ENCODE measurements at places on chromosomes 12 and 14. TPM values are rescaled to one million over a fixed set of nuclear protein-coding genes. Genes with fewer than 3 reads are reported as not detected.

GRCh38 chr12:14665354-14666348 is 30.7 kb downstream of the GUCY2C start:
- DNase-seq = no peak

DEGS2 gene
- 19.9 TPM for total RNA-seq

DYNC1H1 gene
- 499 TPM for total RNA-seq

MED13L gene
- 161 TPM for total RNA-seq

SLC5A8 gene
- not detected for total RNA-seq

FBRSL1 gene
- total RNA-seq = 11.0 TPM

DNA sequence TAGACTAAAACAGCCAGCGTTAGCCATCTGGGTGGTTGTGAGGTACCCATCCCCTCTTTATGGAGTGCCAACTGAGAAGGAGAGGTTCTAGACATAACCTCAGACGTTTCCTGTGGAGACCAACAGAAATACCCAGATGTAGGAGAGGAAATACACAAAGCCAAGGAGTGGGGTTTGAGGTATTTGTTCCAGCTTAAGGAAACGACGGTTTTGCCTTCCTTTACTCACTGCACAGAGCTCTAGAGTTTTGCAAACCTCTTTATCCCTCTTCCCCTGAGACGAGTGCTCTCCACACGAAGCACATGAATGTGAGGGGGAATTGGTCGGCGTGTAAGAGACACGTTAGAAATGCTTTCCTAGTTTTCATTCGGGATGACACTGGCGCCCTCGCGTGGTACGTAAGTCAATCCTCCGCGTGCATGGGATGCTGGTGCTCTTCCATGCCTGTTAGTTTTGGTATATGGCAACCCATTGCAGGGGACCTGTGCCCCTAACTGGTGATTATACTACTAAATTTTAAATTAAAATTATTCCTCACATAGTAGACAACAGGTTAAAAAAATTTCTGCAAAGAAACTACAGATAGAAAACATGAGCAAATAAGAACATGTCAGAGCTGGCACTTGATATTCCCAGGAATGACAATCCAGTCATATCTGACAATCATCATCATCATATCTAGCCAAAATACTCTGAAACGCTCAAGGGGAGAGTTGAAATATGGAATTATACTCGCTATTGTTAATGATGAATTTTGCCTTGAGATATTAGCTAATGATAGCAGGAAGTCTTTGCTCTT is 121.7 kb downstream of the PPM1H start:
- DNase-seq = no peak

DNA sequence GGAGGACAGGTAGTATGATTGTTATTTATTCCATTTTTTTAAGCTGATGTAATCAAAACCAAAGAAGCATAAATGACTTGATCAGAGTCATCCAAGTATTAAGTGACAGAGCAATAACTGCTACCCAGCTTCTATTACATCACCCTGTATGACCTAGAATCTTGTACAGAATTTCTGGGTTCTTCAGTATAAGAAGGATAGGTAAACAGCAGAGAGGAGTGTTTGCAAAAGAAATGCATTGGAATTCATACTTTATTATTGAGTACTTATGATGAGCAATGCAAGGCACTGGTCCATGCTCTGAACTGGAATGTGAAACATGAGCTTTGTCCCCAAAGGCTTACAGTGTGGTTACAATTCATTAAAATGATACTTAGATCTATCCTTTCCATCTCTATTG is 916.8 kb downstream of the DIO2 start:
- DNase-seq = no peak
